ENCODE measurements at places on chromosomes 16 and 17.

GRCh38 chr17:41510251-41511065 lies 5.0 kb upstream of the KRT13 start:
- DNase-seq: no peak

DNA sequence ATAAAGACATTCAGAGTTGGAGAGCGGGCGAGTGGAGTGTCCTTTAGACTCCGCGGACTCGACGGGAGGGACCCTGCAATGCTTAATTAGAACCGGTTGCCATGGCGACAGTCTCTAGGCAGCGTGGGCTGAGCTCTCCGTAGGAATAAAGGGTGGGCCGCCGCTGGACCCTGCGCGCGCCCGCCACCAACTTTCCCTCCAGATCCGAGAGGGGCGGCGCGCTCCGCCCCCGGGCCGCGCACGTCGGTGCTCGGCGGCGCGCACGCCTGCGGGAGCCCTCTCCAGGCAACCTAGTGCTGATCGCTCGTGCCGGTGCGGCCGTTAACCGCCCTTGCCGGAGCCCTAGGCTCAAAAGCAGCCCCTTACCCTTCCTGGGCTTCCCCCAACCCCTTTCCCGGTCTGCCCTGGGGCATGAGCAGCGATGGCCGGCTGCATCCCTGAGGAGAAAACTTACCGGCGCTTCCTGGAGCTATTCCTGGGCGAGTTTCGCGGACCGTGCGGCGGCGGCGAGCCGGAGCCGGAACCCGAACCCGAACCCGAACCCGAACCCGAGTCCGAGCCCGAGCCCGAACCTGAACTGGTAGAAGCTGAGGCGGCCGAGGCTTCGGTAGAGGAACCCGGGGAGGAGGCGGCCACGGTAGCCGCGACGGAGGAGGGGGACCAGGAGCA lies at the start of gene PPM1E:
PPM1E (plus strand) TSS at position 278 of the 669 bp plus-strand sequence.
- peak; percentile 91 for DNase-seq

DNA sequence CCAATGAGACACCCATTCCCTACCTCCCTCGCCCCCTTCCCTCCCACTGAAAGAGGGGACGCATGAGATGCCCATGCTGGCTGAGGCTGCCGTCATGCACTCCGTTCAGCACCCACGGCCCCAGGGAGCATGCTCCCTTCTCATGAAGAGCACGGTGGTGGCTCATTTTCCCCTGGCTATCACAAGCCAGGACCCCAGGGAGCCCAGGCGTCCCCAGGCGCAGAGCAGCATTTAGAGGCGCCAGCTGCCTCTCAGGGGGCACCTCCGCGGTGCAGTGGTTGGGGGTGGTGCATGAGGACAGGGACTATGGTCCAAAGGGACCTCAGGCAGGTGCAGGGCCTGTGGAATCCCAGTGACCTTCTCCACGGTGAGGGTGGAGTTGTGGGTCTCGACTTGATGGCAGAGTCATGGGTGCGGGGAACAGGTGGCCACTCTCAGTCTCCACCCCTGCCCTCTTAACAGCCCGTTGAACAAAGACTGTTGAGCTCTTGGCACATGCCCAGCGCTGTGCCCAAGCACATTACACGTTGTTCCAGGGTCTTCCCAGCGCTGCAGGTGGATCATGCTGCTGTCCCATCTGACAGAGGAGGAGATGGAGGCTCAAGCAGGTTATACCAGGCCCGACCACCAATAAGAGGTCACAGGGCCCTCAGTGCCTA lies 13.6 kb downstream of the KIF19 start:
- DNase-seq: no peak

DNA sequence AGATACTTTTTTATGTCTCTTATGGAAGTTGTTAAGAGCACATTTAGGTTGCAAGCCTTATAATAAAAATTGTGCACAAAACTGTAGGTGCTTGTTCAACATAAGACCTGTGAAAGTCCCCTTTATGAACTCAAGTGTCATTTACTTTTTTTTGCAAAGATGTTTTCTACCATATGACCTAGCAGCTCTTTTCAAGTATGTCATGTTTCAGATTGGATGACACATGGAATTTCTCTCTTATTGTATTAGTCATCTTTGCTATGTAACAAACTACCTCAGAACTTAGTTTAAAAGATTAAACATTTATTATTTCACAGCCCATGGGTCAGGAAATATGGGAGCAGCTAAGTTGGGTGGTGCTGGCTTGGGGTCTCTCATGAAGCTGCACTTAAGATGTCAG lies 57.9 kb downstream of the PHKB start:
- no peak for DNase-seq

GRCh38 chr17:33964344-33964979 lies 290.6 kb upstream of the CCL2 start:
- no peak for DNase-seq

DNA sequence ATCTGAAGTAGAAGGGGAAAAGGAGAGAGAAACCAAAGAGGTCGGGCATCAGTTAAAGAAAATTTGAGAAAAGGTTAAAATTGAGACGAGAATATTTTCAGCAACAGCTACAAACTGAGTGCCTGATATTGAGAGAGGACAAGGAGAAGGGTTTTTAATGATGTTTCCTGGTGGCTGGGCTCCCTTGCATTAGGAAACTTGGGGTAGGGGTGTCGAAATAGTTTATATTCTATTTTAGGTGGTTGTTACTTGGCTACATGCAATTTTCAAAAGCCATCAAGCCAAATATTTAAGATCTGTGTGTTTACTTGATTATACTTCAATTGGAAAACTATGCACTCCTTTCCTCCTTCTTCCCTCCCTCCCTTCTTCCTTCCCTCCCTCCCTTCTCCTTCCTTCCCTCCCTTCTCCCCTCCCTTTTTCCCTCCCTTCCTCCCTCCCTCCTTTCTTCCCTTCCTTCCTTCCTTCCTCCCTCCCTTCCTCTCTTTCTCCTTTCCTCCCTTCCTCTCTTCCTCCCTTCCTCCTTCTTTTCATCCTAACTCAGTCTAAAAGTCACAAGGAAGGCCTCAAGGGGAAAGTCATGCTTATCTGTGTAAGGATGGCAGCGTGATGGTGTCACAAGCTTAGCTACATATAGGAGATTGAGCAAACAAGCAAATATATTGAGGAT lies 1.8 kb upstream of the APOH start:
- DNase-seq: no peak

DNA sequence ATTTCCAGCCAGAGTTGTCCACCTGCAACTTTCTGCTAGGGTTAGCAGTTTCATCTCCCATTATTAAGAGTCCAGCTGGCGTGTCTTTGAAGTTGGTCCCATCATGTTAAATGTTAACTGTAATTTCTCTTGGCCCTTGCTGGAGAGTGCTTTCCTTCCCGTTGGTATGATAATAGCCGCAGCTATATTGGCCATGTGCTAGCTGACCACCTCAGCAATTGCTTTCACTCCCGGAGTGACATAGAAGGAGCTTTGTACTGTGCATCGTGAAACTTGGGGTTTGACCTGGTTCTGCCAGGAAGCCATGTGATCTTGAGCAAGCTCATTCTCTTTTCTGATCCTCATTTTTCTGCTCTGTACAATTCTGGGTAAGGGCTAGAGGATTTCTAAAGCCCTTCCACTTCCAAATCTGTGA lies 81.0 kb upstream of the TBX2 start:
- no peak for DNase-seq

DNA sequence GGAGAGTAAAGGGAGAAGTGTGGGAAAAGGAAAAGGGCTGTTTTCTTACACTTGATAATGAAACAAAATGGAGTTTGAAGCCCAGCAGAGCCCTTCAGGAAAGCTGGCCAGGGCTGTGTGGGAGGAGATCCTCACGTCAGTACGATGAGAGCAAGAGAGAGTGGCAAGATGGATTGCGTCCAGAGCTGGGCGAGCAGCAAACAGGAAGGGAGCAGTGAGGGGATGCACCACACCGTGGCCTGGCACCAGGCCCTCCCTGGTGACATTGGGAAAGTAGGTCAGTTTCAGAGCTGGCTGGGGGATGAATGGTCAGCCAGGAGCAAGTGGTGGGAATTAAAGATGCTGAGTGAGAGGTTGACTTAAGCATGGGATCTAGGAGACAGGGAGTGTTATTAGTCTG lies 273.6 kb downstream of the GRIN2A start:
- DNase-seq: no peak

Measured in NCI-H2171 (cell line).